Omental fat pad (tissue), 4 donors: ENCODE measurements at places on chromosomes 2 and 18.

GRCh38 chr2:67878743-67879142, 184.1 kb downstream of the C1D start:
- no peak for DNase-seq

DNA sequence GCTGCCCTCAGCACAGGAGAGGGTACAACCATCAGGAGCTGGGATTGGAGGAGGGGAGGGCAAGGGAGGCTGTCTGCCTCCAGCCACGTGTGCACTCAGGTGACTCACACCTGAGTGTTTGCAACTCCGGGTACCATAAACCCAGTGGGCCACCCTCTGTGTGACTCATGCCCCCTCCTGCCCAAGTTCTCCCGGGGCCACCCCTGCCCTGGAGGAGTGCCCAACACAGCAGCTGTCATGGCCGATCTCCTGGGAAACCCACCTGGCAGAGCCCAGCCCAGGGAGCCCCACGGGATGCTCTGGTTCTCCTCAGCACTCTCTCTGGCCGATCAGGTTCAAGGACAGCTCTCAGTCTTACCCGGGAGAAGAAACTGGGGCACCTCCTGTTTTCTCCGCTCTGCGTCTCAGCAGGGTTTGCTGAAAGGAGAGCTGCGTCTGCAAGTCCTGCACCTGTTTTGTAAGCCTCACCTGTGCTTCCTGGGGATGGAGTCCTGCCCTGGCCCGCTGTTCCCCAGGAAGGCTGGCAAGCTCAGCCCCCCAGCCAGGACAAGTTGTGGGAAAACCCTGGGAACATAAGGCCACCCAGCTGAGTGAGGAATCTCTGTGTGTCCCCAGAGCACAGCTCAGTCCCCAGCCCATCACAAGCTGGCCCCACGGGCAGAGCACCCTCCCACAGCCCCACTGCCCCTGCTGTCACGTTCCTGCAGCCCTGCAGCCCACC, 44.0 kb upstream of the UBE2F start:
- DNase-seq: no peak

DNA sequence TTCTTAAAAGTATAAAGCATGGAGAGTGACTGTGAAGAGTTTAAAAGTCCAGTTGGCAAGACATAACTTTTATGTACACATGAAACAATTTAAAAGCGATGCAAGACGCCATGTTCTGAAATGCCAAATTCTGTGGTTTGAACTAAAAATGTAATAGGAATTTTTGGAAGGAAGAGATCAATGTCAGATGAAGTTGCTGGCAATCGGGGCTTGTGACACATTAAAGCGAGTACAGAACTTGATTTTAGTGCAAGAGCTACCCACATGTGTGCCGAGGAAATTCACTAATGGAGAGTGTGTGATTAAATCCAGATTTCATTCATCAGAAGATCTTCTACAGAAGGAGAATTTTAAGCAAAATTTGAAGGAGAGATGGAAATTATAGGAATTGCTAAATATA, 220.2 kb upstream of the CCDC68 start:
- DNase-seq: no peak

GRCh38 chr2:237500681-237501424, 13.8 kb downstream of the MLPH start:
- DNase-seq: no peak
